ENCODE measurements at places on chromosomes 6 and 20. TPM values are rescaled to one million over a fixed set of nuclear protein-coding genes. Genes with fewer than 3 reads are reported as not detected.

DNA sequence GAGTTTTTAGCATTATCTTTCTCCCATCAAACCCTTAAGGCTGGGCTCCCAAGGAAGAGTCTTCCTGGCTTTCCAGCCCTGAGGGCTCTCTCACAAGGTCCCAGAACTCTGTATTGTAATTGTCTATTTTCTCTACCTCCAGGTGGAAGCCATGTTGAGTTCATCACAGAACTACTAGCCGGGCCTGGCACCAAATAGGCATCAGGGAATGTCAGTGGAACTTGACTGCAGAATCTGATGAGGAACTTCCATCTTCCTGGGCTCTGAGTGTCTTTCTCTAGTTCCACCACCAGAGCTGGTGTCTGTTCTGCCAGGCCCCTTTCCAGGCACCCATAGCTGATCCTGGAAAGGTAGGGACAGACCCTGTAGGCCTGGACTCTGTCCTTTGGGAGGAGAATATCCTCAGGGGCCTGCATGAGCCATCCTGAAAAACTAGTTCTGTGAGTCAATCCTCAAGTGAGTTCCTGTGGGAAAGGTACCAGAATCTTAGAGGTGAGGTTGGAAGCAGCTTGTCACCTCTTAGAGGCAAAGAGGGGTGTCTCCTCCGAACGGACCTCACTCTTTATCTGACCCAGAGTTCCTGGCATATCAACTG lies 11.1 kb upstream of the TOP1 start:
- no peak for DNase-seq

DNA sequence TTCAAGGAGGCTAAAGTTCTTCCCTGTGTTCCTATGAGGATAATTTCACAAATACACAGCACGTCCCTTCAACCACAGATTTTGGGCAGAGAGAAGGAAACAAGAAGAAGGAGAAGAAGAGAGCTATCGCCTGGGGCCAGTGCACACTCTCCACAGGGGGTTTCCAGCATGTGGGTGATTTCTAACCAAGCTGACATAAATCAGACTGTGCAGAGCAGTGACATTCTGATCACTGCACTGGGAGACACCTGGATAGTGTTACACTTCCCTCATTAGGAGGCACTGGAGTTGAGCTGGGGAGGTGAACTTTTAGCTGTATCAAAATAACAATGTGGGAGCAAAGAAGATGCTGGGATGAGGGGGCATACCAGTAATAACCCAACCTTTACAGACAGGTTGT lies 71.8 kb upstream of the CENPW start:
- DNase-seq, result peak; percentile 4

DNA sequence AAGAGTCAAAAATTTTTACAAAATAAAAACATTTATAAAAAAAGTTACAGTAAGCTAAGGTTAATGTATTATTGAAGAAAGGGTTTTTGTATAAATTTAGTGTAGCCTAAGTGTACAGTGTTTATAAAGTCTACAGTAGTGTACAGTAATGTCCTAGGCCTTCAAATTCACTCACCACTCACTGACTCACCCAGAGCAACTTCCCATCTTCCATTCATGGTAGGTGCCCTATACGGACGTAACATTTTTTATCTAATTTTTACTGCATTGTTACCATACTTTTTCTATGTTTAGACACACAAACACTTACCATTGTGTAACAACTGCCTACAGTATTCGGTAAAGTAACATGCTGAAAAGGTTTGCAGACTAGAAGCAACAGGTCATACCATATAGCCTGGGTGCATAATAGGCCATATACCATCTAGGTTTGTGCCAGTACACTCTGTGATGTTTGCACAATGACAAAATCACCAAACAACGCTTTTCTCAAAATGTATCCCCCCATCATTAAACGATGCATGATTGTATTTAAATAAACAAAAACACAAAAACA lies 6.0 kb downstream of the MTFR2 start:
- no peak for DNase-seq

GRCh38 chr6:24831771-24832716 lies 33.3 kb upstream of the ARMH2 start:
- peak; percentile 91 for DNase-seq

- DNase-seq, result peak; percentile 70
These were observed 161.3 kb downstream of the SOX4 start for GRCh38 chr6:21754891-21755290.

GRCh38 chr6:169626169-169626568 lies 75.7 kb downstream of the WDR27 start:
- DNase-seq, result no peak

GRCh38 chr20:53869466-53870258 lies 200.7 kb downstream of the BCAS1 start:
- DNase-seq, result peak; percentile 80

GRCh38 chr20:33401921-33402369 lies 626 bp upstream of the CDK5RAP1 start:
- peak; percentile 19 for DNase-seq

GRCh38 chr6:46994933-46995332 lies 47.2 kb downstream of the ADGRF1 start:
- DNase-seq, result no peak

DNA sequence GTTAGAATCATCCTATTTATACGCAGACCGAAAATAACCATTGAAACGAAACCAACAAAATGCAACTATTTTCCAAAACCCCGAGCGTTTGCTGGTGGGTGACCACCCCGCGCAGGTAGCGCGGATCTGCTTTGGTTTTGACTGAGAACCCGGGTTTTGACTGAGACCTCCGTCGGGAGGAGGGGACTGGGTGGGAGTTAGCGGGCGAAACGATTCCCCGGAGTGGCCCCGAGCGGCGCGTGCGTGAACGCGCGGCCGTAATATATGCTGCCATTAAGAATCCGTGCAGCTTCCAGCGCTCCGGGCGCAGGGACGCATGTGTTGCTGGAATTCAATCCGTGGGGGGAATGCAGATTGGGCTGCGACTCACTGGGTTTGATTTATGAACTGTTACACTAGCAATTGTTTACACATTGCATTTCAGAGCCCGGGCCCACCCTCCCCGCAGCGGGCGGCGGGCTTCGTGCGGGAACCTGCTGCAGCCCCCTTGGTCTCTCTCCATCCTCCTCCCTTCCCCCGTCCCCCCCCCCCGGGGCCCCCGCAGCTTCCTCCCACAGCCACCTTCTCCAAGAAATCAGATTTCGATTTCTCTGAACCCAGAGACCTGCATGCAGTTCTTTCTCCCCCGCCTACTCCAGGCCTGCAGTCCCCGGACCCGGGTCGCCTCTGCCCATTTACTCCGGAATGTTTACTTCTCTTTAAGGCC lies 9.9 kb downstream of the NRN1 start:
- DNase-seq, result no peak

GRCh38 chr6:16740097-16740496 lies 21.2 kb downstream of the ATXN1 start:
- no peak for DNase-seq

GRCh38 chr6:35425284-35425683 lies 26.9 kb upstream of the FANCE start:
- peak; percentile 81 for DNase-seq

DNA sequence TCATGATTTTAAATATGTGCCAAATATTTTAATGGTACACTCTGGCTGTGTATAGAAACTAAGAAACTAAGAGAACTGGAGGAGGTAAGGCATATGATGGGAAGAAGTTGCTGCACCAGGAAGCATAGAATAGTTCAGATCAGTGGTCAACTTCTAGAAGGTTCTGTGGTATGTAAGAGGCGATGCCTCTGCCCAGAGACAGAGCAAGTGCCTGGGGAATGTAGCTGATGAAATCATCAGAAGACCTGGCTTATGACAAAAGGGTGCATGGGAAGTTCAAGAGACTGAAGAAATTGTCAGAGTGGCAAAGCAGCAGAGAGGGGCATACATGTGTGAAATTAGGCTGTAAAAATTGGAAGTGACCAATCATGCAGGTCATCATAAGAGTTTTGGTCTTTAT lies 580.8 kb downstream of the BMP2 start:
- DNase-seq, result no peak

- DNase-seq, result peak; percentile 62
These were observed 24.5 kb downstream of the PRPF6 start for GRCh38 chr20:64005394-64005793.

DNA sequence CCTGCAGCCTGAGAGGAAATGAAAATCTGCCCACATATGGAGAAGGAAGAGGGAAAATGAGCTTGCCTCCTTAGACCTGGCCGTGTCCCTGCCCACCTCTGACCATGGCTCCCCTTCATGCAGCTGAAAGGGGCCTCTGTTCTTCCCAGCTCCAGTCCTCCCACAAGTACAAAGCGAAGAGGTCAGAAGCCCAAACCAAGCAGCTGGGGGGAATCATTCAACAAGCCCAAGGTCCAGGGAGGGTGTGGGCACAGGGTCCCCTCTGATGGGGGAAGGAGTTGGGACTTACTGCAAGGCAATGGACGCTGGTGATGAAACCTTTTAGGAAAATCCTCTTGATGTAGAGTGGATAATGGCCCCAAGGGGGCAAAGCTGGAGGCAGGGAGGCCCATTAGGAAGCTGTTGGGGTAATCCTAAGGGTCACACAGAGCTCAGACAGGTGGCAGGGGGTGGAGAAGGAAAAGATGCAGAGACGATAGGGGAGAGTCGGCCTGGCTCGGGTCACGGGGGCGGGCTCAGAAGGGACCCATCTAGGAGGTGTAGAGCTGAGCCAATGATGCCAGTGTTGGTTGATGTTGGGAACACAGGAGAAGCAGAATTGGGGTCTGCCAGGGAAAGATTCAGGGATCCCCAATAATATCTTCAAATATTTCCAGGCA lies 16.1 kb upstream of the GRM4 start:
- DNase-seq, result no peak

- DNase-seq, result no peak
These were observed 208.3 kb upstream of the RAB32 start for GRCh38 chr6:146335336-146335735.

DNA sequence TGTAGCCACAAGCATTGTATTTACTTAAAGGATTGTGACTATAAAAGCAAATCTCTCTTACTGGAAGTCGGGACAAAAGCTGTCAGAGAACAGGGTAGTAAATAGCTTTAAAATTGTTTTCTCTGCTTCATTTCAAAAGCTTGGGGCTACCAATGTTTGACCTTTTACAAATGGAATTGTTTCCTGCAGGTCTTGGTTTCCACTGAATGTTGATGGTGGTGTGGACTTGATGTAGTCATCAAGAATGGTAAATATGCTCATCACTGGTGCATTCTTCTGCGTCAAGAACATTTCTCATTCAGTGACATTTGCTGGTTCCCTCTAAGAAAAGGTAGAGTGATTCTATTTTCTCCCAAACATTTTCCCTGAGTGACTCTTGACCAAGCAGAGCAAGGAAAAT lies 435.4 kb upstream of the KHDRBS2 start:
- DNase-seq, result no peak

DNA sequence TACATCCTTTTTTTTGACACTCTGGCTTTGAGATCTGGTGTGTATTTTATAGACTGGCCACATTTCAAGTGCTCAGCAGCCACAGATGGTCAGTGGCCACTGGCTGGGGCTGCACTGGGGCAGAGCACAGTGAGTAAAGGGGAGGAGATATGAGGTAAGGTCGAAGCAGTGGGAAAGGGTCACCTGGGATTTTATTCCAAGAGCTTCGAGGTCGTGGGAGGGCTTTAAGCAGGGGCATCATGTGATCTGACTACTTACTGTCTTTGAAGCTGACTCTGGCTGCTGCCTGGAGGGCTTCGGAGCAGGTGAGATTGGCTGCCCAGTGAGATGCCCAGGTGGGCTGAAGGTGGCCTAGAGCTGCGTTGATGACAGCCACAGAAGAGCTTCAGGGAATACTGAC lies 6.7 kb downstream of the C20orf203 start:
- no peak for DNase-seq

MRAP2 gene
- total RNA-seq, result not detected

PBX2 gene
- 35.4 TPM for total RNA-seq

SNRPB gene
- total RNA-seq, result 146 TPM

SLPI gene
- total RNA-seq, result not detected

BTN1A1 gene
- total RNA-seq, result not detected

RNF217 gene
- total RNA-seq, result 25.5 TPM

HLA-DPA1 gene
- 0.97 TPM for total RNA-seq

PSORS1C2 gene
- not detected for total RNA-seq

GGT7 gene
- total RNA-seq, result 9.3 TPM

FRS3 gene
- 1.3 TPM for total RNA-seq

MAP3K7 gene
- 36.1 TPM for total RNA-seq

RCAN2 gene
- 1.9 TPM for total RNA-seq

NMBR gene
- total RNA-seq, result not detected

CRISP2 gene
- not detected for total RNA-seq

KCNQ2 gene
- not detected for total RNA-seq

Data from fibroblast of villous mesenchyme (primary cell).